HT-29 (cell line): ENCODE measurements at places on chromosomes 12 and 14.

GRCh38 chr12:80187660-80188090, 88.3 kb downstream of the OTOGL start:
- DNase-seq: no peak

DNA sequence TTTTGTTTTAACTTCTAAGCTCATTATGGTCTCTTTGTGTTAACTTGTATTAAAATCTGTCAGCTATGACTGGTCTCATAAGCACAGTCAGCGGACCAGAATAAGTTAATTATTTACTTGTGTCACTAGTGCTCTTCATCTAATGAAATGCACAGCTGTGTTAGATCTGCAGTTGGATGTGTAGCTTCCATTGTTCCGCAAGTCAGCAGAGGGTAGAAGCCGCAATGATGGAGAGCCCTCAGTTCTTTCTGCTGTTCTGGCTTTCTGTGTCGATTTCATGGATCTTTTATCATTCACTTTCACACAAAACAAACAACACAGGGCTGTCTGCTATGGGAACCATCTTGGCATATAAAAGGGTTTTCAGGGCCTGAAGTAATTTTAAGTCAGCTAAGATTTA, 89.3 kb upstream of the RFX4 start:
- peak; percentile 9 for DNase-seq

DNA sequence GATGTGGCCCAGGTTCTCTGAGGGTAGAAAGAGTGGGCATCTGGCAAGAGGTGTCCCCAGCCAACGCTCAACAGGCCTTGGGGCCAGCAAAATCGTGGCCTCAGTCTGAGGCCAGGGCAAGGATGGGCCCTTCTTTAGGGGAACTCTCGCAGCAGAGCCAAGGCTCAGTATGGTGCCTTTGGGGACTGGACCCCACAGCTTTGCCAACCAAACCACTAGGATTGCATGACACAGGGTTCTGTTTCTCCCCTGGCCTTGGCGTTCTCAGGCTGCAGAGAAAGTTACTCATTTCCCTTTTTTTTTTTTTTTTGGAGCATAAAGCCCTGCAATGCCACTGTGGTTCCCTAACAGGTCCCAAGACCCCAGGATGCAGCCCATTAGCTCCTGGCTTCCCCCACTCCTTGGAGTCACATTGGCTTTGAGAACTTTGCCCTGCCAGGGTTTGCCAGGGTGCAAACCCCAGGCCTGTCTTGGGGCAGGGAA, 100.6 kb downstream of the LGMN start:
- no peak for DNase-seq

GRCh38 chr14:48814562-48814961, 771.6 kb downstream of the RPS29 start:
- DNase-seq: no peak

- no peak for DNase-seq
These were observed 106.3 kb downstream of the LRIG3 start for GRCh38 chr12:58814036-58814435.

GRCh38 chr12:125889742-125890141, 824.5 kb downstream of the AACS start:
- DNase-seq: no peak

DNA sequence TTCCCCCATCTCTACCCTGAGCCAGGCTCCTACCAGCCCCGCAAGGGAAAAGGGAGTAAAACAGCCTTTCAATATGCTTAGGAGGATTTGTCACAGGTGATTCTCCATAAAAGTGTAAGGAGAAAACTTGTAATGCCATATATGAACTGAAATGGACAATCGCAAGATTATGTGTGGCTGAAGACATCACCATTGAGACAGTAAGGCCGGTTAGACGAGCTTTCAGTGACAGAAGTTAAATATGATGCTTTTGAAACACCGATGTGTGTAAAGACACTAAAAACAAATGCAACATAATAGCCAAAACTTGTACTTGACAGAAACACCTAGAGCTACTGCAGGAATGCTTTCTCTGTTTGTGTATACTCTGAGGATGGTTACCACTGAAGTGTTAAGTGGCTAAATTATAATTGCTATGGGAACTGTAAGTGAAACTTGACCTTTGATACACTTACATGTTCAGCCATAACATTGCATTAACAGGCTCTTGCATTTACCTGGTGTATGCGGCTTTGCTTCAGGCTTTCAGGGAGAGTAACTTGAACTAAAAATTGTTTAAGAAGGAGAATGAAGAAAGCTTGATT, 42.3 kb downstream of the FAR2 start:
- DNase-seq: peak; percentile 70

- peak; percentile 61 for DNase-seq
These were observed 88.8 kb downstream of the ATF7IP start for GRCh38 chr12:14454098-14454907.

GRCh38 chr14:23984891-23985602, 3.7 kb upstream of the DHRS4L2 start:
- no peak for DNase-seq

DNA sequence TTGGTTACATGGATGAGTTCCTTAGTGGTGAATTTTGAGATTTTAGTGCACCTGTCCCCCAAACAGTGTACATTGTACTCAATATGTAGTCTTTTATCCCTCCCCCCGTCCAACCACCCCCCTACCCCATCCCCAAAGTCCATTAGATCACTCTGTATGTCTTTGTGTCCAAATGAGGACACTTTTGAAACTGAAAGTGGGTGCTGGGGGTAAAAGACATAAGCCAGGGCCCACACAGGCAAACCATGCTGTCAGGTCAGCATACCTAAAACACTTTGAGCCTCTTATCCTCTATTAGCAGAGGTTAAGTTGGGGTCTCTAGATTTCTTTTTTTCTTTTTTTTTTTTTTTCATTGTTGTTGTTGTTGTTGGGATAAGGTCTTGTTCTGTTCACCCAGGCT, 31.3 kb upstream of the KICS2 start:
- no peak for DNase-seq

DNA sequence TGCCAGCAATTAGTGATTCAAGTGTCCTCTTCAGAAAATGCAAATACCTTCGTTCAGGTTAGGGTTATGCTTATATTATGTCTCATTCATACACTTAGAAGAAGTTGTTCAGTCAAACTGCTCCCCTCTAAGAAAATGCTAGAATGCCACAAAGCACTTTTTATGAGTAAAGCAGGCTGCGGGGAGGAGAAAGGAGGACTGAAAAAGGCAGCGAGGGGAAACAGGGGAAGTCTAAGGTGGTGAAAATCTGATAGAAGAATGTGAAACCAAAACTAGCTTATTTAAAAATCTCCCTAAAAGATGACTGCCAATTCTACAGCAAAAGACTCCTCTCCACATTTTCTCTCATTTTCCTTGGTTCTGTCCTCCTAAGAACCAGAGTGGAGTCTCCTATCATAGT, 70.1 kb downstream of the PRKD1 start:
- no peak for DNase-seq

- no peak for DNase-seq
These were observed 54.9 kb upstream of the DIO3 start for GRCh38 chr14:101506211-101506925.

GRCh38 chr12:76417116-76417515, 68.9 kb upstream of the BBS10 start:
- DNase-seq: no peak

DNA sequence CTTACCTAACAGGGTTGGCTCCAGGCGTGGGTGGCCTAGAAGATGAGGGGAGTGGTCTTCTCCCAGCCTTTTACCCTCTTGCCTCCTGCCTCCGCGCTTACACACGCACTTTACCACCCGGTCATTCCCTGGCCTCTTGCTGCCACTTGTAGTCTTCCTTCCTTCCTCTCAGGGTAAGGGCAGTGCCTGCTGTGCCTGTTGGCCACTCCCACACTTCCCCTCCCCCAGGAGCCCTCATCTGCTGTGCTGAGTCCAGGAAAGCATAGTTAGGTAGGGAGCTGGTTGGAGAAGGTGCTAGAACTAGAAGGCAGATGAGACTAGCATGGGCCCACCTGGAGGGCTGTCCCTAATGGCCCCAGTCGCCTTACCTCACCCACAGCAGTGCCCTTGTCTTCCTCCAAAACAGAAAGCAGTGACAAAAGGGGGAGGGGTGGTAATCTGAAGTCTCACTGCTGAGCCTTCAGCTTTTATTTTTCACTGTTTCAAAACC, 54.3 kb upstream of the SRSF5 start:
- DNase-seq: no peak

DNA sequence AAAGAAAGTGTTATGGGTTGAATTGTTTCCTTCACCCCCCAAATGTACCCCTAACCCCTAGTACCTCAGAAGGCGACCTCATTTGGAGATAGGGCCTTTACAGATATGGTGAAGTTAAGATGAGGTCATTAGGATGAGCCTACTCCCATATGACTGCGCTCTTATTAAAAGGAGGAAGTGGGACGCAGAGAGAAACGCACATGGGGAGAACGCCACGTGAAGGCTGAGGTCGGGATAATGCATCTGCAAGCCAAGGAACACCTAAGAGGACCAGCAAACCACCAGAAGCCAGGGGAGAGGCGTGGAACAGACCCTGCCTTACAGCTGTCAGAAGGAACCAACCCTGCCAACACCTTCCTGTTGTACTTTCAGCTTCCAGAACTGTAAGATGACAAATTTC, 1.7 kb upstream of the NRIP2 start:
- no peak for DNase-seq

DNA sequence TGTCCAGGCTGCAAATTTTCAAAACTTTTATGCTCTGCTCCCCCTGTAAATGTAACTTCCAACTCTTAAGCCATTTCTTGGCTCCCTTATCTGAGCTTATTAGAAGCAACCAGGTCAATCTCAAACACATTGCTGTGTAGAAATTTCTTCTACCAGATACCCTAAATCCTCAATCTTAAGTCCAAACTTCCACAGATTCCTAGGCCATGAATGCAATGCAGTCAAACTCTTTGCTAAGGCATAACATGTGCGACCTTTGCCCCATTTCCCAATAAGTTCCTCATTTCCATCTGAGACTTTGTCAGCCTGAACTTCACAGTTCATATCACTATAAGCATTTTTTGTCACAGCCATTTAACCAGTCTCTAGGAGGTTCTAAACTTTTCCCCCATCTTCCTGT, 64.5 kb downstream of the TMTC3 start:
- no peak for DNase-seq

GRCh38 chr12:104354868-104355570, 51.5 kb downstream of the EID3 start:
- DNase-seq: no peak

GRCh38 chr12:103710544-103710943, 123.5 kb downstream of the STAB2 start:
- no peak for DNase-seq

- peak; percentile 69 for DNase-seq
These were observed 2.7 kb downstream of the KITLG start for GRCh38 chr12:88577537-88577936.

- DNase-seq: no peak
These were observed 45.7 kb upstream of the RFLNA start for GRCh38 chr12:124248941-124249825.

GRCh38 chr12:612293-612692, 51.0 kb downstream of the NINJ2 start:
- no peak for DNase-seq

GRCh38 chr14:57492859-57493258, 798 bp downstream of the CCDC198 start:
- peak; percentile 59 for DNase-seq

DNA sequence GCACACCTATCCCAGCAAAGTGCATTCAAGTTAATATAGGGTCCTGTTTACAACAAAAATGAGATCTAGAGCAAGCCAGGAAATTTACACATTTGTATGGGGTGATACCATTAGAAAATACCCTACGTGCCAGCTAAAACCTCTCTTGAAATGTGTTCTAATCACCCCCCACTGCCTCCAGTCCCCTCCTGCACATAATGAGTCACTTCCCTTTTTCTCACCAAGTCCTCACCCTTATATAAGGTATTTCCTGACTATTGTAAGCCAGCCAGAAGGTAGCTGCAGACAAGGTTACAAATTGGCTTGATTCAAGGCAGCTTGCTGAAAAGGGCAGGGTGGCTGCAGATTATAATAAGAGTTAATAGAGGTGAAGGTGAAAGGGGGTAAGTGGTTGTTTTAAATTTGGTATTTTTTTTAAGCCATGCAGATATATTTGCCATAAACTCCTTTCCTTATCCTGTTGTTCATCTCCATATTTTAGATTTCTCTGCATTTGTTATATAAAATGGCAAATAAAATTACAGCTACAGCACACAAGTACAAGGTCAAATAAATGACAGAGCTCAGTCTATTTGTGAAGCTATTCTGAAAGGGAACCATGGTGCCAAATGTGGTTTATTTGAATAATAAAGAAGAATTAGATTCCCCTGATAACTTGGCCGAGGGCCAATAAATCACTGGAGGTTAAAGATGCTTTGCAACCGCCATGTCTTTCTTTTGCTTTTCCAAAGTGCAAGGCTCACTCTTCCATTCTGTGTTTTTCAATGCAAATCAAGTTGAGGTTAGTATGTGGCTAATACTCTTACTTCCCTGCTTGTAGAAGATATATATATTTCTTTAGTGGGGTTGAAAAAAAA, 385.9 kb downstream of the EGLN3 start:
- no peak for DNase-seq

DNA sequence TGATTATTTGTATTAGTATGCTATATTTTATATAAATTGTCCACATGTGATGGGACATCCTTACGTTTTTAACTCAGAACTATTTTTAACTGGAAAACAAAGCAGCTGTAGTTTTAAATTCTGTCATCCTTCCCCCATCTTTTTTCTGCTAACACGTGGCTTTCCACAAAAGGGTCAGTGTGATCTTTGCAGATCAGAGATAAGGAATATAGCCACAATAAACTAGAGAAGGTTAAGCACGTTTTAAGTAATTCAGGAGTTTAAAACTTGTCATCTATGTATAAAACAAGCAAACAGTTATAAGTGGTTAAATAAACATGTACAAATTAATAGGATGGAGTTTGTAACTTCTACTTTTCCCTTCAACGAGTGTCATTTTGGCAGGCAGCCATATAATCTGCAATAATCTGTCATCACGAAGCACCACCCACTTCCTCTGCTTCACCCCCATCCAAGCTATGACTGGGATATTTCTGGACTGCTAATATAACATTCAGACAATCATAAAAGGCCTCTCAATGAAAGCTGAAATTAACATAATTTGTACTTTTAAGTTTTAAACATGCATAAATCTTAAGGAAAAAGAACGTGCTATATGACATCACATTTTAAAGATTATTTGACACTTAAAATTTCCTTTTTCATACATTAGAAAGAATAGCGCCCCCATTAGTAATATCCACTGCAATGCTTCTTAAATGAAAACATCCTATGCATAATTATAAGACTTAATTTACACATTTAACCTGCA, 15.3 kb downstream of the TAOK3 start:
- DNase-seq: no peak

DNA sequence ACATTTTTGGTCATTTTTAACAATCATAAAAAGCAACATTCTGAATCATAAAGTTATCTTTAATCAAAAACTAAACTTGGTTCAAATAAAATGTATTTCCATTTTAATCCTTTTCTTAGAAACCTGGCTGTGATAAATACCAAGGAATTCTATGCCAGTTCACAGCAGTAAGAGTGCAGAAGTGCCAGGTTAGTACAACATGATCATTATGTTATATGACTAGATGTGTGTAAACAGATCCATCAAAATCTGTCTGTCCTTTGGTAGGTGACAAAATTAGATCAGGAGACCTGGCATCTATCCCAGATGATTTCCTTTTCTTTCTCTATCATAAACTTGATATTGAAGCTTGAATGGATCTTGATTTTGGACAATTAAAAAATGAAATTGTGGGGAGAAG, 200.6 kb upstream of the STXBP6 start:
- no peak for DNase-seq
